ENCODE measurements at places on chromosomes 4 and X.

- DNase-seq: no peak
Measured at GRCh38 chrX:15739886-15740285, 1.8 kb downstream of the CA5B start.

DNA sequence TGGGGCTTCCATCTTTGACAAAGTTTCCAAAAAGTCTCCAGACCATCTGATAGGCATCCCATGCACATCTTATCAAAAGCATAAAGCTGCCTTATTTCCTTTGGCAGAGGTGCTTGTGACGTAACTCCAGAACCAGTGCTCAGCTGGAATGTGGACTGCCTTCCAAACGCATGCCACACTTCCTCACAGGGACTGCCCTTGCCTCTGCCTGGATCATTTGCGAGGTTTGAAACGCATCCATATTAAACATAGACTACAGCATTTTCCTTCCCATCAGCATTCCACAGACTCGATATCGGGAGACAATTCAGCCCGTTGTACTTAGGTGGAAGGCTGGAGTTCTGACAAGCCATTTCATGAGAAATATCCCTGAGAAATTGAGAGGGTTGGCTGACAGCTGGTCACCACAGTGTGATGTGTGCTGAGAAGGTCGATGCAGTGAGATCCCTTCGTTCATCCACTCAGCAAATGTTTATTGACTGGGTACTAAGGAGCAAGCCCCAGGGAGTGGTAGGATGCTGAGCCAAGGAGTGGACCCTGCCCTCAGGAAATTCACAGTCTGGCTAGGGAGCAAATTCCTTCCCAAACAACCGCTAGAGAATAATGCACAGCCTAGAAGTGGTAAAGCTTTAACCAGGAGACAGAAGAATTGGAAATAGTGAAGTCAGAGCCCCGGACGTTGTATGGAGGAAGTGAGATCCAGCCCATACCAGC, 376.0 kb downstream of the BCOR start:
- DNase-seq: no peak

DNA sequence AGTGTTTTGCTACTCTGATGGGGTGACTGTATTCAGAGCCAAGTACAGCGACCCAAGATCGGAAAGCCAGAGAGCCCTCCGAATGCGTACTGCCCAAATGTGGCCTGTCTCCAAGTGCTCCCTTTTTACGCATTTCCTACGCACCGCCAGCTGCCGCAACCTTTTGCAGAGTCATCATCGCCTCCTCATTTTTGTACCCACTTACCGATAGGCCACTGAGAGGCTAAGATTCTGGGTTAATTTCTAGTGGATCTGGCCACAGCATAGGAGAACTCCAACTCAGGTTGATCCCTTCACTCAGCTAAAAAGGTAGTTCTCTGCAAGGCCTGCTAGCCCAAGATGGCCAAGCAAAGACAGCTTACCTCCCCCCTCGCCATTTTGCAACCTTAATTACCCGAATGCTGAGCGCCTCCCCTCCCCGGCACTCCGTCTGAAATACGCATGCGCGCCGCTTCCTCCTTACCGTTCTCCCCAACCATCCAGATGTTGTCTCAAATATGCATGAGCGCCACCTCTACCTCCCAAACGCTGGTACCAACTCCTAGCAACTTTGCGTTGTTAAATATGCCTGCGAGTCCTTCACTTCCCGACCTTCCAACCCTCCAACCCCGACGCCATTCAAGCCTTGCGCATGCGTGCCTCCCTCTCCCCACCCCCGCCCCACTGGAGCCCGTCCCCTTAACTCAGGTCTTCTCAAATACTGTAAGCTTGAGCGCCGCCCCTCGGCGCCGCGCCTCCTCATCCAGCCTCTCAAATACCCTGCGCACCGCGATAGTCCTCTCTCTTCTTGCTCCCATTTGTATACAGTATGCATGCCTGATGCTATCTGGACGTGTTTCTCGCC, 11.8 kb upstream of the ZCCHC13 start:
- peak; percentile 33 for DNase-seq

DNA sequence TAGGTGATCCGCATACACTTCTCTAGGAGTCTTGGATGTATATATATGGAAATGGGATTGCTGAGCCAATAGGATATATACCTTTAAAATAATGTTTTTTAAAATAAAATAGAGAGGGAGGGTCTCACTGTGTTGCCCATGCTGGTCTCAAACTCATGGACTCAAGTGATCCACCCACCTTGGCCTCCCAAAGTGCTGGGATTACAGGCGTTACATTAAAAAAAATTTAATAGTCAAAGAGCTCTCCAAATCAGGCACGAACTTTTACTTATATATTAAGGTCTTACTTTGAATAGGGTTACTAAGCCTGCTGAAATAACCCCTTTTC, 109.0 kb downstream of the GNL3L start:
- no peak for DNase-seq

Data from GM12892 (cell line).